ENCODE measurements at places on chromosomes 3 and 15. TPM values are rescaled to one million over a fixed set of nuclear protein-coding genes. Genes with fewer than 3 reads are reported as not detected.

LRTM1 gene
- not detected for total RNA-seq

GRCh38 chr15:89375093-89376005 lies 40.7 kb upstream of the POLG start:
- no peak overlapping the region for H3K27ac ChIP-seq
- H3K4me1 ChIP-seq = no peaks in the 10 kb centered on the region
- DNase-seq = no peak
- H3K27me3 ChIP-seq = peaks cover 82% of the 10 kb centered on the region
- H3K4me3 ChIP-seq = no peak overlapping the region

GRCh38 chr3:65779390-65779789 lies 259.3 kb downstream of the MAGI1 start:
- no peaks in the 10 kb centered on the region for H3K27me3 ChIP-seq
- no peaks in the 10 kb centered on the region for H3K4me1 ChIP-seq
- no peak for DNase-seq
- no peak overlapping the region for H3K27ac ChIP-seq
- no peaks in the 10 kb centered on the region for H3K36me3 ChIP-seq

GRCh38 chr15:63387748-63388493 lies 6.3 kb upstream of the CA12 start:
- peaks cover 46% of the 10 kb centered on the region for H3K27me3 ChIP-seq
- no peak overlapping the region for H3K27ac ChIP-seq
- H3K36me3 ChIP-seq = no peaks in the 10 kb centered on the region
- H3K4me1 ChIP-seq = peaks cover 6% of the 10 kb centered on the region

DNA sequence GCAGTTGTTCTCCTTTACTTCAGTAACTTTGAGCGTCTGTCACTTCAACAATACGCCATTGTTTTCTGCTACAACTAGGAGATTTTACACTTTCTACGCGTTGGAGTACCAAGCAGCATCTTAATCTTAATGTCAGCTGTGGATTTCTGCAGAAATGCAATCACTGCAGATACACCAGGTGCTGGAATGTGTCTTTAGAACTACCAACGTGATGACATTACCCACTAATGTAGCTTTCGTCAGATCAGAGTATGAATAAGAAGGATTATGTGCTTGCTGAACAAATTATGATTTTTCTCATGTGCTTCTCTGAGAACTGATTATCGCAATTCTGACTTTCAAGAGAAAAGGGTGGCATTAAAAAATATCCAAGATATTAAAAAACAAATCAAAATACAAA lies 77.5 kb upstream of the CNTN3 start:
- no peak for DNase-seq
- no peak overlapping the region for H3K4me3 ChIP-seq
- no peaks in the 10 kb centered on the region for H3K4me1 ChIP-seq
- no peak overlapping the region for H3K27ac ChIP-seq

GRCh38 chr15:45855210-45855906 lies 220.5 kb downstream of the SQOR start:
- H3K4me1 ChIP-seq = no peaks in the 10 kb centered on the region
- no peaks in the 10 kb centered on the region for H3K27me3 ChIP-seq
- H3K36me3 ChIP-seq = no peaks in the 10 kb centered on the region
- DNase-seq = no peak
- H3K4me3 ChIP-seq = no peak overlapping the region
